ENCODE measurements at places on chromosomes 3 and 15.

- DNase-seq, result no peak
Measured at GRCh38 chr3:39515681-39516441, 48.4 kb downstream of the MOBP start.

DNA sequence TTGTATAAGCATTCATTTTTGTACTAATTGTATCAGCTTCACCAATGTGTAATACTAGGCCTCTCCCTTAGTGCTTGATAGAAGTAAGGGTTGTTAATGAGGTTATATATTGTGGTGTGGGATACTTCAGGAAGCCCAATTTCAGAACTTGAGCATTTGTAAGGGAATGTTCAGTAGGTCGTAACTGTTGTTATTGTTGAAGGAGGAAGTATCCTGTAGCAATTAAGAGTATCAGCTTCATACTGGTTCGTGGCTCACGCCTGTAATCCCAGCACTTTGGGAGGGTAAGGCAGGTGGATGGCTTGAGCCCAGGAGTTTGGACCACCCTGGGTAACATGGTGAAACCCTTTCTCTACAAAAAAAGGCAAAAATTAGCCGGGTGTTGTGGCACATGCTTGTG, 30.6 kb downstream of the IQGAP1 start:
- no peak for DNase-seq

DNA sequence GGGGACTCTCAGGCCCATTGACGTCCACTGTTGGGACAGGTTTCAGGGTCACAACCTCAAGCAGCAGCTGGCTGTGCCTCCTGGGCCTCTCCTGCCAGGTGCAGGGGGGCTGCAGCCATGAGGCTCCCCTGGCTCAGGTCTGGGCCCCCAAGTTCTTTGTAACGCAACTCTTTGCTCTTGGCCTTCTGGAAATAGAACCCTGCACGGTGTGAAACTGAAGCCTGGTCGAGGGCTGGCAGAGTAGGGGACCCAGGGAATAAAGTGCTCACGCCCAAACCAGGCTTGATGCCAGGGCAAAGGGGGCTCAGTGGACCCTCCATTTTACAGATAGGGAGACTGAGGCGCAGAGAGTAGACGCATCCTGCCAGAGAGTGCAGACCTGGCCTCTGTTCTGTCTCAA, 771 bp downstream of the CALML4 start:
- DNase-seq, result no peak

GRCh38 chr15:83310521-83311456, 26.3 kb upstream of the BNC1 start:
- no peak for DNase-seq

DNA sequence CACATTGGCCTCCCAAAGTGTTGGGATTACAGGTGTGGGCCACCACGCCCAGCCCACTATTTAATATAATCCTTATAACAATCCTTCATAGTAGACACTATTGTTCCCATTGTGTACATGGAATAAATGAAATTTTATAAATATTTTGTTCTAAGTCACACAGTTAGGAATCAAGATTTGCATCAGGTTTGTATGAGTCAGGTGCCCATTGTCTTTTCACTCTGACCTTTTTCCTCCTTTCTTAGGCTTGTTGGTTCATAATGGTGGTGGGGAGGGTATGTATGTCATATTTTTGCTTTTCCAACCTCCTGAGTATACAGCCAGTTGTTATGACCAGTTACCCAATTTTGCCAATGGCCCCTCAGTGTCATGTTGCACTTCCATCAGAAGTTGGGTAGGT, 18.0 kb upstream of the SLC30A4 start:
- no peak for DNase-seq

DNA sequence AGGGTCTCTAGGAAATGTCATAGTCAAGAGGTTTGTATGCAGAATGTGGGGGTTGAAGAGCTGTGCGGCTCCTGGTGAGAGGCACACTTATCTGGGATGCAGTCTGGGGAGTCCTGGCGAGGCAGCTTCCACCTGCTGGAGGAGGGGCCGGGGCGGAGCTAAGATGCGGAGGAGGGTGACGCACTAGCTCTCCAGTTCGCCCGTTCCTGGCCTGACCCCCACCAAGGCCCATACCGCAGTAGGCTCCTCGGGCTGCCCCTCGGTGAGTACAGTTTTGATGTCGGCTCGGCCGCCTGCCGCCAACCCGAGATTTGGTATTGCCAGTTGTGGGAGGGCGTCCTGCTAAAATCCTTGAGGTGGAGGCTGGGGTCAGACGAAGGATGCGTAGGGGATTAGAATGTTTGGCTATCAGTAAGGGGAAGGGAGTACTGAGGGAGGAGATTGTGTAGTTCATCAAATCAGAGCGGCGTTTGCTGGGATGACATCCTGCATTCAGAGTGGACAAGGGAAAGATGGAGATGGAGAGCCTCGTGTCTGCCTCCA, at the start of gene SCG5:
Gene SCG5, plus strand, starts transcription at position 194 of the 543 bp plus-strand sequence. CDS start 1,883 bp downstream, outside the sequence.
- DNase-seq, result no peak

DNA sequence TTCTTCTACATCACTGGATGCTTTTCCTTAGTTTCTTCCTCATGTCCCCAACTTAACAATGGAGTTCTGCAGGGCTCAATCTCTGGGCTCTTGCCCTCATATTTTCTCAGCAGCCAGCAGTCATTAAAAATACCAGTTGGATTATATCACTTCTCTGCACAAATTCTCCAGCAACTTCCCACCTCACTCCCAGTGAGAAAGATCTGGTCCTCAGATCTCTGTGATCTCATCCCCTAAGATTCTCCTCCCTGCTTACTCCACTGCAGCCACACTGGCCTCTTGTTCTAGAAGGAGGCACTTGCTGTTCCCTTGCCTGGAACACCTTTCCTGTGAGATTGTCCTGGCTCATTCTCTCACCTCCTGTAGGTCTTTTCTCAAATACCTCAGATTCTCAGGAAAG, 6.1 kb downstream of the ERICH6 start:
- DNase-seq, result no peak

DNA sequence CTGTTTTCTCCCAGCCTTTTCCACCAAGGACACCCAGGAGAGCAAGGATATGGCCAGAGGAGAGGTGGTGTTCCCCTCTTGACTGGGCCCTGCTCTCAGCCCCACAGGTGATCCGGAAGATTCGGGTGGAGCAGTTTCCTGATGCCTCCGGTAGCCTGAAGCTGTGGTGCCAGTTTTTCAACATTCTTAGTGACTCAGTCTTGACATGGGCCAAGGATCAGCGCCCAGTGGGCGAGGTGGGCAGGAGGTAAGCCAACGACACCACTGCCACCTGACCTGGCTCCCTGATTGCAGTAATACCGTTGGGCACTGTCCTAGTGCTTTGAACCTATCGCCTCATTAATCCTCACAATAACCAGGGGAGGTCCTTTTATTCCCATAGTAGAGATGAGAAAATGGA, 25.3 kb upstream of the SLC28A1 start:
- DNase-seq, result no peak

GRCh38 chr15:101675796-101676582, 23.8 kb upstream of the TM2D3 start:
- no peak for DNase-seq

DNA sequence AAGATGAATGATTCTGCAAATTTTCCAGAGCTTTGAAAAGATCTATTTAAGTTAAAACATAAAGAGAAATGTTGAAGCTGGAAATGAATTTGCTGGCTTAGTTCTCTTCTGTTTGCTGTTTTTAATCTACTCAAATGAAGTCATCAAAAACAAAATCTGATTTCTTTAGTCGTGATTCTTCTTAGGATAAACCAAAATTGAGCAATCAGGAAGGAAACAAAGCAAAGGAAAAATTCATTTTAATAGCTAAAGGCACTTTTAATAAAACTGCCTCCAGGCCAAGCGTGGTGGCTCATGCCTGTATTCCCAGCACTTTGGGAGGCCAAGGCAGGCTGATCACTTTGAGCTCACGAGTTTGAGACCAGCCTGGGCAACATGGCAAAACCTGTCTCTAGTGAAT, 91.2 kb downstream of the DUT start:
- DNase-seq, result no peak

GRCh38 chr3:185558395-185558794, 6.0 kb upstream of the LIPH start:
- no peak for DNase-seq

DNA sequence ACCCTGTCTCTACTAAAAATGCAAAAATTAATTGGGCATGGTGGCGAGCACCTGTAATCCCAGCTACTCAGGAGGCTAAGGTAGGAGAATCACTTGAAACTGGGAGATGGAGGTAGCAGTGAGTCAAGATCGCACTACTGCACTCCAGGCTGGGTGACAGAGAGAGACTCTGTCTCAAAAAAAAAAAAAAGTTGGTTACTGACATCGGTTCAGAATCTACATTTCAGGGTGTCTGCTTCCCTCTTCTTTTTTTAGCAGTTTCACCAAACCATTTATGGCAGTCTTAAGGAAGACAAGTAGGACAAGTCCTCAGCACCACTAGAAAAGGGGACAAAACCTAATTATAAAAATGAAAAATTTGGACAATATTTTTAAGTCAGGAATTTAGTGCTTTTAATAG, 3.3 kb upstream of the USP4 start:
- DNase-seq, result no peak

GRCh38 chr3:39124876-39125840, 17.7 kb downstream of the TTC21A start:
- DNase-seq, result no peak

- no peak for DNase-seq
Measured at GRCh38 chr3:137687181-137687879, 76.8 kb upstream of the SOX14 start.
